NCI-H774 (cell line): ENCODE measurements at places on chromosomes 12 and 14.

DNA sequence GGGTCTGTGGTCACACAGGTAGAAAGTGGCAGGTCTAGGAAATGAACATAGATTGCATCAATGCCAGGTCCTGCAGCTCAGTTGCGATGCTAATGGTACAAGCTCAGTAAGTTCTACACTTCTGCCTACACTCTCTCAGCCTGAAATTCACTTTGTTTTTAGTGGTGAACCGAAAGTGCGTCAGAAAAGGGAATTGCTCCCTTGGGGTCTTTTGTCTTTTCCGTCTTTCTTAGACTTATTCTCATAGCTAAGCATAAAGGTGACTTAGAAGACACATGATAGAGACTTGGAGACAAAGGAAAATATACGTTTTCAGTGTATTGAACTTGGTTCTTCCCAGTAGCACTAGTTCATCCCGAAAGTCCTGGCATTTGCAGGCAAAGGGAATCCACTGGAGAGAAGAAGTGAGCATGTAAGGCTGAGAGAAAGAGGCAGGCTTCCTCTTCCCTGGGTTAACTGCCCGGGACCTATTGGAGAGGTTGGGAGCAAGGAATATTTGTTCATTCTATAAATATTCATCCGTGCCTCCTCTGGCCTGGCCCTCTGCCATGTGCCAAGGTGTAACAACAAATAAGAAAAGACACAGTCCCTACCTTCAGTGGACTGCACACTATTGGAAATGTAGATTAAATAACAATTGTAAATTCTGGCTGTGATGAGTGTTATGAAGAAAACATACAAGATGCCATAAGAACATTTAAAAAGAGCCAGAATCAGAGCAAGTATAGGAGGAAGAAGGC is 785.8 kb downstream of the MED13L start:
- no peak for DNase-seq

DNA sequence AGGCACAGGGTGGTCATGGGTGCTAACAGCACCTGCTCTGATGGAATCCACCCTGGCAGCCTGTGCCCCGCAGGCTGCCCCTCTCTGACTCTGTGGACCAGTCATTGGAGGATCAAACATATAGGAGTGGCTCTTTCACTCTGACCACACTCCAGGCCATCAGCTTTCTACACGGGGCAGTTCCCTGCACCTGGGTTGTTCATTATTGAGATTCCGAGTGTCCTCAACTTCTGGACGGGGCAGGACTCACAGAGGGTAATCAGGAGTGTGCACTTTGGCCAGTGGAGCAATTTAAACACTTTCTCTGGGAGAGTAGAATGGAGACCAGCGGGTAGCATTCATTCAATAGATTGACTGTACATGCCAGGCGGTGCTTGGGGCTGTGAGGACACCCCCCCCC is 94.8 kb downstream of the NINJ2 start:
- DNase-seq = no peak

- DNase-seq = no peak
Observed at GRCh38 chr14:72332046-72332445, 399.8 kb downstream of the RGS6 start.

GRCh38 chr12:116890330-116890729 is 9.1 kb upstream of the HRK start:
- no peak for DNase-seq

GRCh38 chr14:105413544-105413886 is 6.1 kb upstream of the MTA1 start:
- DNase-seq = no peak

DNA sequence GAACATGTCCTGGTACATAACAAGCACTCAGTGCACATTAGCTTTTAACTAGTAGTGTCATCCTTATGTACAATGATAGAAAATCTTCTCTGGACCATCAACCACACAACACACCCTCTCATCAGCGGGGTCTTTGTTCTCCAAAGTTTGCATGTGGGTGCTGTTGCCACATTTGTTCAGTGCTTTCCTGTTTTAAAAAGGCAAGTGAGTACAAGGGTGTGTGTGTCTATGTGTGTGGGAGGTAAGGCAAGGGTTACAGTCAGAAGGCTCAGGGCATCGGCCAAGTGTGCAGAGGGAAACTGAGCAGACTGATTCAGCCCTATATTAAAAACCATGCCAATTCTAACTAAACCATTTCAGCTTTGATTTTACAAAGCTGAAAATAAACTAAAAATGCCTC is 17.9 kb downstream of the KRT76 start:
- no peak for DNase-seq

- DNase-seq = no peak
Observed at GRCh38 chr14:87203346-87203745, 789.6 kb downstream of the GALC start.

GRCh38 chr14:52129721-52130120 is 60.9 kb upstream of the NID2 start:
- no peak for DNase-seq

- no peak for DNase-seq
Observed at GRCh38 chr12:12456637-12457036, 99.8 kb downstream of the BORCS5 start.

DNA sequence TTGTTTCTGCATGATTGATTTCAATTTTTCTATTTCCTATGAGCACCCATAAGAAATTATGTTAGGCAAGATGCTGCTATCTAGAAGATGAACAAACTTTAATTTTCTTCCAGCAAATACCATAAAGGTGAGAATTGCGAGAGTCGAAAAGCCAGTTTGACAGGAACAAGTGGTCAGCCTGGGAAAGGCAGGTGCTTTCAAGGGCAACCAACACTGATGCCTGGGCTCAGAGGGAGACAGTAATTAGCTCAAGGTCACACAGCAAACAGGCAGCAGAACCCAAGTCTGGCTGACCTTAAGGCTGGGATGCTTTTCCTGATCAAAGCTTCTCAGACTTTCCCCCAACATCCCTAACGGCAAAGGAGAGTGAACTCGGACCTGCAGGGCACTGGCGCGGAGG is 6.8 kb upstream of the OTUB2 start:
- no peak for DNase-seq

- no peak for DNase-seq
Observed at GRCh38 chr12:124493809-124494750, 73.3 kb downstream of the NCOR2 start.

- no peak for DNase-seq
Observed at GRCh38 chr12:62250671-62251608, 9.3 kb upstream of the USP15 start.

DNA sequence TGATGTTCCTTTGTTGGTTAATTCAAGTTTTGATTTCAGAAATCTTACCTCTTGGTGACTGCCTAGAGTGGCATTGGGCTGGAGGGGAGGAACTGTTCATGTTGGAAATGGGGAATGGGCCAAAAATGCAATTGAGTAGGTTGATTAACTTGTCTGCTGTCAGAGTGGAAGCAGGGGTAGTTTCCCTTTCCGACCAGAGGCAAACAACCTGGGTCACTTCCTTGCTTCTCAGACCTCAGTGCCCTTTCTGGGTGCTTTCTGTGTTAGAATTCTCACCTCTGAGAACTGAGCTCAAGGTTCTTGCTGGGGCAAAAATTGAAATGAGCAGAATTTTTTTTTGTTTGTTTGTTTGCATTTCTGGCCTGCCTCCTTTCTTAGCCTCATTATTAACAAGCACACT is 2.3 kb upstream of the M6PR start:
- DNase-seq = no peak

- DNase-seq = no peak
Observed at GRCh38 chr14:64706119-64706592, 1.9 kb downstream of the PLEKHG3 start.

- peak; percentile 18 for DNase-seq
Observed at GRCh38 chr14:50321009-50321660, 9.0 kb downstream of the DMAC2L start.

GRCh38 chr14:60963761-60964160 is 17.1 kb downstream of the TRMT5 start:
- DNase-seq = no peak

DNA sequence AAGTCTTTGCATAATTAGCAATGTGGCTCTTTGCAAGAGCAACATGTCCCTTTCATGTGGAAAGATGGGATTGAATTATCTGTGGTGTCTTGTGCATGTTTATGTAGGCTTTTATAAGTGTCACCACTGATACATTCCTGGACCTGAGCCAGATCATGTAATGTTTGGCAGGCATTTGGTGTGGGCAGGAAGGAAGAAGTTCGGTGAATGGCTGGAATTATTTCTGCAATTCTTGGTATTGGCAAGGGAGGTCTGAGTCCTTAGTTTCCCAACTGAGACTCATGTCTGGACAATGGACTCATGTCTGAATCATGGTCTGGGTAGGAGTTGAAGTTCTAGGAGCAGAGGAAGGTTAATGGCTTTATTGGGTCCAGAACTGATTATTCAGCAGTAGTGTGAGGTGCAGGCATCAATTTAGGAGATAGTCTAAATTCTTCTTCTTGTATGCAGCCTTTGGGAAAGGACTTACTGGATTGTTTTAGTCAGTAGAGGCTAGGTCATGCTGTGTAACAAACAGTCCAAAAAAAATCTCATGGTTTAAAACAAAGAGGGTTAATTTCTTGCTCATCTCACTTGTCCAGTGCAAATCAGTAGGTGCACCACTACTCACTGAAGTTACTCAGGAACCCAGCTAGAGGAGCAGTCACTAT is 186.5 kb upstream of the LHX5 start:
- DNase-seq = no peak

GRCh38 chr14:98984027-98984718 is 287.8 kb downstream of the BCL11B start:
- DNase-seq = no peak

DNA sequence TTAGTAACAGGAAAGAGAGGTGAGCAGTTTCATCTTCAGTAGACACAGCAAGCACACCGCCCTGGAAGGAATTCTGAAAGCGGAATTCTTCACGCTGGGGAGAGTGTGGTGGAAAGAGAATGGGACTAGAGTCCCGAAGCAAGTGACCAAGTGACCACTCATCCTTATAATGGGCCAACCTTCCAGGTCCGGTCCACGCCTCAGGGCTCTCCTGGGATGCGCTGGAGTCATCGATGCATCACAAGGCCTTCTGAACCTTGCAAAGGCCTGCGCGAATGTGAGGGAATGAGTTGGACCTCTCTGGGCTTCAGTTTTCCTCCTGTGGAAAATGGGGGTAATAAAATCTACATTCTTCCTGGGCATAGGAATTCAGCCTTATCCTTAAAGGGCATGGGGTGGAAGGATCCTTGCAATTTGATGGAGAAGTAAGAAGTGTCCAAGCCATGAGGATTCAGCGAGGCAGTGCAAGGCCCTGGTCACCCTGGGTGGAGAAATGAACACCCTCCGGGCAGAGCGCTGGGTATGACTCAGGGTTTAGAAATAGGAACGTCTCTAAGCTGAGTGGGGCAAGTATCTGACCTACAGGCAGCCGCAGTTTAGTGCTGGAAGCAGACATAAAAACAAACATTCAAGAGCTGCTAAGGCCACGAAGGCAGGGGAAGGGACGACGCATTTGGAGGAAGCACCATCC is 97.7 kb downstream of the SETD3 start:
- DNase-seq = no peak

GRCh38 chr14:89452281-89452680 is 35.2 kb upstream of the FOXN3 start:
- DNase-seq = no peak

GRCh38 chr14:96905825-96906224 is 108.6 kb downstream of the VRK1 start:
- DNase-seq = no peak

GRCh38 chr14:77133720-77134338 is 7.8 kb downstream of the ZDHHC22 start:
- DNase-seq = no peak

- no peak for DNase-seq
Observed at GRCh38 chr12:86741531-86741930, 485.3 kb upstream of the MGAT4C start.

DNA sequence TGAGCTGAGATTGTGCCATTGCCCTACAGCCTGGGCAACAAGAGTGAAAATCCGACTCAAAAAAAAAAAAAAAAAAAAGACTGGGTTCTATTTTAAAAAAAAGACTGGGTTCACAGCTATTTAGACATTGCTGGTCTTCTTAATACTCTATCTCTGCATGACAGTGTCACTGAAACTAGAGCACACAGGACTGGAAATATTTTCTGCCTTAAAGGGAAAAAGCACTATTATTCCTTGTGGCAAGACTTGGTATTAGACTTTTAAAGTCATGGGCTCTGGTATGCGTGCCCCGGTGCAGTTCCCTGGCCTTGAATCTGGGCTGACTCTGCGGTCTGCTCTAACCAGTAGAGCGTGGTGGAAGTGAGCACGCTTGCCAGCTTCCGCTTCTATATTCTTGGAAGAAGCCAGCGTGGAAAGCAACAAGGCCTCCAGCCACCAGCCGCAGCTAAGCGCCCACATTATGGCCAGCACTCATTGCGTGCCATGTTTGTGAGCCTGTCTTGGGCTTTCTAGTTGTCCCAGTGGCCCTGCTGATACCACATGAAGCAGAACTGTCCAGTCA is 31.3 kb downstream of the PRKAB1 start:
- DNase-seq = no peak

GRCh38 chr14:99185436-99186068 is 86.4 kb downstream of the BCL11B start:
- no peak for DNase-seq

DNA sequence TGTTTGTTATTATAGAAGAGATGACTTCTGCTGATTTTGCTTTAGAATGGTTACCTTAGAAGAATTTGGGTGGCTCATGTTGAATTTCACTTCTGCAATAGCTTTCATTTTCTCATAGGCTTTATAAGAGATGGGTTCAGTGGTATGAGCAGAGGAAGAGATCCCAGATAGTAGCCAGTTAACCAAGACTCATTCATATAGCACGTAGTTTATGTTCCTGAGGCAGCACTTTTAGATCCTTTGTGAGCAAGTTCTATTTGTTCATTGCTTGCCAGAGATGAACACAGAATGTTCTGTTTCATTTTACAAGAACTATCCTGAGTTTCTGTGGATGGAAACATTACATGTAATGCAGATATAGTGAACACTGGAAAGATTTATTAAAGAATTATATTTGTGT is 32.2 kb downstream of the RAB21 start:
- no peak for DNase-seq

DNA sequence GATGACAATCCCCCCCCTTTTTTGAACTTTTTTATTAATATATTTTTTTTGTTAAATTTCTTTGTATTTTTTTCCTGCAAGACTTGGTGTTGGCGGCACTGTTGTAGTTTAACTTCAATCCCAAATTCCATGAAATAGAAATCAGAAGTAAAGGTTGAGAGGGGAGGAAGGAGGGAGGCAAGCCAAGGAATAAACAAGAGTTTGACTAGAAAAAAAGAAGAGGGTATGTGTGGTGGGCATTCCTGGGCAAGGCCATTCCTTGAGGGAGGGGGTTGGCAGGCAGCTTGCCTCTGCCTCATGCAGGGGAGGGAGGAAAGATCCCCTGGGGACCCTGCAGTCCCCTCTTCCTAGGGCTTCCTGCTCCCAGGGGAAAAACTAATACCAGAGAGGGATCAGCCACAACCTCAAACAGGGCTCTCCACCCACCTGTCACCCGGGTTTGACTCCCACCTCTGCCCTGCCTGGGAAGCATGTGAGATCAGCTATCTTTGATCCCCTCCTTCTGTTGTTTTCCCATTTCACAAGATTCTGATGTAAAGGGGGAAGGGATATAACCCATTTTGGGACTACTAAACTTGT is 519 bp upstream of the AP1G2 start:
- DNase-seq = no peak

DNA sequence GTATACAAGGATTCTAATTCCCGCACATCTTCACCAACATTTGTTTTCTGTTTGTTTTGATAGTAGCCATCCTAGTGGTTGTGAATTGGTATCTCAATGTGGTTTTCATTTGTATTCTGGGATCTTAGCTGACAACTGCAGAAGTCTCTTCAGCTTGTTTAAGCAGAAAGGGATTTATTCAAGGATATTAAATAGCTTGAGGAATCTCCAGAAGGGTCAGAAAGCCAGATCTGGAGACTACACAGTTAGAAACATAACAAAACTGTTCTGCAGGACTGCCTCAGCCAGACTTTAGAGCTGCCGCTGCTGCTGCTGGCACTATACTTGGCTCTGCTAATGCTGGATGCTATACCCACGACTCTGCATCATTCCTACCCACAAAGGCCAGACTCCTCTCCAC is 13.4 kb upstream of the CDKL1 start:
- DNase-seq = no peak
